DMS153 (cell line): ENCODE measurements at places on chromosomes 7 and 10.

DNA sequence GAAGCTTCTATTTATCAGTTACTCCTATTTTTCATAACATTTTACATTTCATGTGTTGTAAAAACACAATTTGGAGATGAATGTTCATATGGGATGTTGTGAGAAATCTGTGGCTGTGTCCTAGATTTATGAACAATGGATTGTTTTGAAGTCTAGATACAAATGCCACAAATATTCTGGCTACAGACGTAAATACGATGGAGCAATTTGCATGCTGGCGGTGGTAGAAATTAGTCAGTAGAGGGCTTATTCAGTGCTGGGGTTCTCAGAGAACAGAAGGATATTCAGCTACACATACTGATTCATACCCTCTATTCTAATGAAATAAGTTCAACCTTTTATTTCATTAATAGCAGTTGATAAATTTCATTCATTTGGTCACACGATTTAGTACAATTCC is 48.8 kb downstream of the PLPP4 start:
- no peak for DNase-seq

- peak; percentile 97 for DNase-seq
Observed at GRCh38 chr10:133616371-133617130, 10.0 kb downstream of the FRG2B start.

GRCh38 chr7:33904681-33905388 is 504 bp upstream of the BMPER start:
- DNase-seq = peak; percentile 55

- DNase-seq = no peak
Observed at GRCh38 chr7:81036057-81036456, 117.2 kb upstream of the SEMA3C start.

DNA sequence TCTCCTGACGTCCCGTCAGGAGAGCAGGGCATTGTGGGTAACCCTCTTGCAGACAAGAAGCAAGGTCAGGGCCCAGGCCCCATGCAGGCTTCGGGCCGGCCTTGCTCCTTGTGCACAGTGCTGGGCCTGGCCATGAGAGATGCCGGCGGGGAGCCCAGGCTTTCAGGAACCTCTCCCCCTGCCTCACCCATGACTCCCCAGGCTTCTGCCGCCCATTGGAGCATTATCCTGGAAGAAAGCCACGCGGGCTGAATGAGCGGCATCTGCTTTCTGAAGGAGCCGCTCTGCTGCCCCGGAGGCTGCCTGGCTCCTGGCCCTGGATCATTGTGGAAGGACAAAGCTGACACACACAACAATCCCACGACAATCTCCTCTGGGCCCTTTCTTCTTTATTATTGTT is 233.5 kb downstream of the TCF7L2 start:
- no peak for DNase-seq

DNA sequence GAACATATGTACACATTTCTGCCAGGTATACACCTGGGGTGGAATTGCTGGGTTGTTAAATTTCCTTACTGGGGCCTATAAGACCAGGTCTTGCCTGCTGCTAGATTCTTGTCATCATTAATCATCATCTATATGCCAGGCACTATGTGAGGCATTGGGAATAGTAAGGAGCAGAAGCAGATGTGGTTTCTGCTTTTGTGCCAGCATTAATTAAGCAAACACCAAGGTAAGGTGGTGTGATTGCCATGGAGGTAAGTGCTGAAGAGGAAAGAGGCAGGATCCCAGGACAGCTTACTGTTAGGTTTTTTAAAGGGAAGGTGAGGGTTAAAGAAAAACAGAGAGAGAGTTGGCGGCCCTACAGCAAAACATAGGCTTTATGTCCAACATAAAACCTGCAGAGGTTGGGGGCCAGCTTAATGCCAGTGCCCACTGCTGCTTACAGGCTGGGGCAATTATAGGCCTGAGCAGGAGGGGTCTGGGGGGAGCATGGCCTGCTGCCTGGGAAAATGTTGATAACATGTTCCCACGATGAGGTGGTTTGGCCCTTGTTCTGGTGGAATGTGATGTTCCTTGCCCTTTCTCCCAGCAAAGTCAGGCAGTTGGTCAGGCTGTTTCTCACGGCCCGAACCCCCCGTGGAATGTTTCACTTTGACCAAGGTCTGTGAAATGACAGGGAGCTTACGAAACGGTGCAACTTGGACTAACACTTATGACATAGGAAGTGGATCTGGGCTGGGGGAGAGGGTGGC is 93.9 kb downstream of the RBM20 start:
- DNase-seq = no peak

- DNase-seq = peak; percentile 73
Observed at GRCh38 chr10:3126741-3127346, 45.7 kb downstream of the PITRM1 start.

DNA sequence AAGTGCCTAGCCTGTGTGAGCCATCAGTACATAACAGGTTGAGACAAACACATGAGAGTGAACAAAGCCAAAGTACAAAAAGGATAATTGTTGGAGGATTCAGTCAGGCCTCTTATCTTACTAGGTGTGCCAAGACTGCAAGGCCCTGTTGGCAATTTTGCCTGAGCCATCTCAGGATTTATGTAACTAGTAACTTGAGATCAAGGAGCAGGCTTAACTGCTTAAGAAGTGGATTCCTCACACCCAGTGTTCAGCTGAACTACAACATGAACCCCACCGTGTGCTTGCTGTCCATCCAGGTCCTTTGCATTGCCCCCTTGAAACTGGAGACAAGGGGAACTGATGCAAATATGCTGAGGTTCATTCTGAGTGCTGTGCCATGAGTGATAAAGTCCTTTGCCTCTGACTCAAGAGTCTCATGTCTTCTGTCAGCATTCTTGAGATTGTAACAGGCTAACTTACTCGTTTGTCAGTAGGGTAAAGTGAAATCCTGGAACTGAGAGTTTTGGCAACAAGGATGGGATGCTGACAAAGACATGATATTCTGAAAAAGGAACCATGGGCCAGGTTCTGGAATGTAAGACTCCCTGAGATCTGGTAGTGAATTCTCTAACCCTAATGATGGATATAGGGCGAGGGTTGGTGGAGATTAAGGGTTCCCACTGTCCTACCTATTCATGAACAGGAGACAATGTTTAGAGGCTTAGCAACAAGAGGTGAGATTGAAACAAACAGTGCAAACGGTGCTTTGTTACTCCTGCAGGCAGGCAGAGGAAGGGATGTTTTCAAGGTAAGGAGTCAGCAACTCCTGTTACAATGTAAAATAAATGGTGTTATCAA is 44.1 kb upstream of the GATAD1 start:
- no peak for DNase-seq

DNA sequence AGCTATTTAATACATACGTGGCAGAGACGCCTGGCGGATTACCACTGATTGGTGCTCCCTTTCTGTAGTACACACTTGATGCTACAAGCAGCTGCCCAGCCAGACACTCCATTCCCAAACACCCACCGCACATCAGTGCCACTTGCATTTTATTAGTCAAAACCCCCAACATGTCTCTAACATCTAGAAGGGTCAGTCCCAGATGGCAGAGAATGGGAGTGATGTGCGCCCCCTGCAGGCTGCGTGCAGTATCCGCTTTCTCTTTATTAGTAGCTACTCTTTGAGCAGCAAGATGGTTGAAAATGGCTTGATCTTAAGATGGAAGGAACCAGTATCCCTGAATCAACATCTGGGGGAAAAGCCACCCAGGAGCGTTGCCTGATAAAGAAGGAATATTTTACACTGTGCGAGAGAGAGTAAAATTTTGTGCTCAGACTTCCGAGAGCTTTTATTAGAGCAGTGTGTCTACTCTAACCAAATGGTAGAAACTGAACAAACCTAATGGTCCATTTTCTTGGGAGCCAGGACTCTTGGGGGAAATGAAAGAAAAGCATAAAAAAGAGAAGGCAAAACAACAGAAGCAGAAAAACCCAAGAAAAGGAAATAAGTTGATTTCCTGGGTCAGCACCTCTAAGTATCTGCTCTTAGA is 78.3 kb downstream of the ST8SIA6 start:
- DNase-seq = no peak

- DNase-seq = peak; percentile 19
Observed at GRCh38 chr7:127347567-127348246, 44.8 kb downstream of the ZNF800 start.

DNA sequence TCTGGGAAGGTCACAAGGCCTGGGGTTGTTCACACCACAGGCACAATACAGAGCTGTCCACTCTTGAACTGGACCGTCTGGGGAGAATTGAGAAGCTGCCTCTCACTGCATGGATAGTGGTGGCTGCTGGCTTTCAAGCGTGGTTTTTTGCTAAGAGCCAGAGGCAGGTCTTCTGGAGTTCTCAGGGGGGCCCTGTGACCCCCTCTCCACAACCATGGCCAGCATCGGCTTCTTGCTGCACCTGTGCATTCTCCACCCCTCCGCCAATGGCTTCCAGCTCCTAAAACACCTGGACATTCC is 140.3 kb downstream of the ADCY1 start:
- no peak for DNase-seq

- DNase-seq = no peak
Observed at GRCh38 chr7:127644484-127644883, 7.5 kb upstream of the SND1 start.

GRCh38 chr7:131145770-131146169 is 181.9 kb upstream of the MKLN1 start:
- peak; percentile 49 for DNase-seq

GRCh38 chr10:65968437-65968836 is 957.4 kb upstream of the LRRTM3 start:
- no peak for DNase-seq

GRCh38 chr7:140404565-140405065 is 757 bp downstream of the RAB19 start:
- DNase-seq = no peak

DNA sequence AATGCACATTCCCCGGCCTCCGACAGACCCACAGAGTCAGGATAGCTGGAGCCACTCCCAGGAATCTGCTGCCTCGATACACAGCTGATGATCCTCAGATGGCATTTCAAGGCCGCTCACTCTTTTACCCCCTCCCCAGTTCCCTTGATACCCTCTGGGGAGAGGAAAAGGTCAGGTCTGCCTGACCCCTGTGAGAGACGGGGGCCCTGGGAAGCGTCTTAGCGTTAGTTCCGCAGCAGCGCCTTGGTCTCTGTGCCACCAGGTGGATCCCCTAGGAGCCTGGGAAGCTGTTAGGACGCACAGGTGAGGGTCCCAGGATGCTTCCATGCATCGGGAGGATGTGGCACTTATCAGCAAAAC is 420.5 kb upstream of the FOXK1 start:
- DNase-seq = no peak
